ENCODE measurements at places on chromosomes 2 and 18. TPM values are rescaled to one million over a fixed set of nuclear protein-coding genes. Genes with fewer than 3 reads are reported as not detected.
A peak's percentile ranks its signal among the peaks of the same experiment; 100 is the strongest.

Gene RFTN2
- 21.1 TPM for polyA plus RNA-seq

Gene DSG4
- not detected for polyA plus RNA-seq

Gene NT5C1B
- 0.69 TPM for polyA plus RNA-seq

Gene B3GNT2
- polyA plus RNA-seq, result 35.0 TPM

Gene KCNS3
- polyA plus RNA-seq, result 6.6 TPM

Gene PDK1
- polyA plus RNA-seq, result 11.7 TPM

Gene SLC38A11
- polyA plus RNA-seq, result 11.6 TPM

Gene CIDEA
- not detected for polyA plus RNA-seq

Gene GAL3ST2
- polyA plus RNA-seq, result 0.92 TPM

Gene ACSL3
- 64.4 TPM for polyA plus RNA-seq

Gene ZNF521
- 37.2 TPM for polyA plus RNA-seq

Gene AQP12B
- 0.31 TPM for polyA plus RNA-seq

Gene ZSWIM2
- not detected for polyA plus RNA-seq

Gene GALR1
- 0.10 TPM for polyA plus RNA-seq

Gene THSD7B
- 5.3 TPM for polyA plus RNA-seq

Gene ANKRD36
- polyA plus RNA-seq, result 14.2 TPM

Gene DLX1
- 0.17 TPM for polyA plus RNA-seq

GRCh38 chr2:235320326-235320725 is 173.5 kb upstream of the AGAP1 start:
- DNase-seq, result no peak

GRCh38 chr18:66393463-66393862 is 210.4 kb downstream of the CDH19 start:
- no peak for DNase-seq

- DNase-seq, result no peak
Measured at GRCh38 chr2:191351298-191351697, 106.1 kb downstream of the MYO1B start.

DNA sequence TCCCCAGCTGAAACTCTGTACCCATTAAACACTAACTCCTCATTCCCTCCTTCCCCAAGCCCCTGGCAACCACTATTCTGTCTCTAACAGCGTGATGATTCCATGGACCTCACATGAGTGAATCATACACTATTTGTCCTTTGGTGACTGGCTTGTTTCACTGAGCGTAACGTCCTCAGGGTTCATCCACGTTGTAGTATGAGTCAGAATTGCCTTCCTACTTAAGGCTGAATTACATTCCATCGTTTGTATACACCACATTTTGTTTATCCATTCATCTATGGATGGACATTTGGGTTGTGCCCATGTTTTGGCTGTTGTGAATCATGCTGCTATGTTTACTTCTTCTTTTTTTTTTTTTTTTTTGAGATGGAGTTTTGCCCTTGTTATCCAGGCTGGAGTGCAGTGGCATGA is 19.6 kb upstream of the CABLES1 start:
- DNase-seq, result no peak

DNA sequence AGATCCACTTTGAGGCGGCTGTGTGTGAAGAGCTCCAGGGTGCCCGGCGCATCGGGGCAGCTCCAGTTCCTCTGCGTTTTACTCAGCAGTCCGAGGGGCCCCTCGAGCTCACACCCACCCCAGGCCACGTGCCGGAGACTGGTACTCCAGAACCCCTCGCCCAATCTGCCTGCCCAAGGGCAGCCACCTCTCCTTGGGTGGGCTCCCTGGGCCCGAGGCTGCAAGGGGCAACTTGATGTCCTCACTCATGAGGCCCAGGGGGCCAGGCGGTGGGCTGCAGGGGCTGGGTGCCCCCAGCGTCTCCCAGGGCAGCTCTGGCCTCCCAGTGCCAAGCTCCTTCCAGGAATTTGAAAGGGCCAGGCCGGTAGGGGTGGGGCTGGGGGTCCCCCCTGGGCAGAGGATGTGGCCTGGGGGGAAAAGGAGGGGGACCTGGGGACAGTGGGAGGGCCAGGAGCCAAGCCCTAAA is 16.7 kb downstream of the RAMP1 start:
- DNase-seq, result no peak

GRCh38 chr2:204260901-204261300 is 284.4 kb upstream of the PARD3B start:
- no peak for DNase-seq

DNA sequence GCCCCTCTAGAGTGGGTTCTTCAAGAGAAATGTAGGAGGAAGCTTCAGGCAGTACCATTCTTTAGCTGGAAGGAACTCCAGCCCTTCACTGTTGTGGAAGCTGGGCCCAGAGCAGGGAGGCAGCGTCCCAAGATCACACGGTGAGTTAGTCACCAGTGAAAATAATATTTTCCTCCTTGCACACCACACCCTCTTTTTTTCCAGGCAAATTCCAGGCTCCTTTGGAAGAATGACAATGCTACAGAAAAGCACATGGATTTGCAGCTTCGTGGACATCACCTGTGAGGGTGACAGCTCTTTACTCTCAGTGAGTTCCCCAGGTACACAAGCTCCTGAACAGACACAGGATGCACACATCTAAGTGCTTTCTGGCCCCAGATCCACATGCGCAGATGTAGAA is 157.1 kb downstream of the COL6A3 start:
- no peak for DNase-seq

DNA sequence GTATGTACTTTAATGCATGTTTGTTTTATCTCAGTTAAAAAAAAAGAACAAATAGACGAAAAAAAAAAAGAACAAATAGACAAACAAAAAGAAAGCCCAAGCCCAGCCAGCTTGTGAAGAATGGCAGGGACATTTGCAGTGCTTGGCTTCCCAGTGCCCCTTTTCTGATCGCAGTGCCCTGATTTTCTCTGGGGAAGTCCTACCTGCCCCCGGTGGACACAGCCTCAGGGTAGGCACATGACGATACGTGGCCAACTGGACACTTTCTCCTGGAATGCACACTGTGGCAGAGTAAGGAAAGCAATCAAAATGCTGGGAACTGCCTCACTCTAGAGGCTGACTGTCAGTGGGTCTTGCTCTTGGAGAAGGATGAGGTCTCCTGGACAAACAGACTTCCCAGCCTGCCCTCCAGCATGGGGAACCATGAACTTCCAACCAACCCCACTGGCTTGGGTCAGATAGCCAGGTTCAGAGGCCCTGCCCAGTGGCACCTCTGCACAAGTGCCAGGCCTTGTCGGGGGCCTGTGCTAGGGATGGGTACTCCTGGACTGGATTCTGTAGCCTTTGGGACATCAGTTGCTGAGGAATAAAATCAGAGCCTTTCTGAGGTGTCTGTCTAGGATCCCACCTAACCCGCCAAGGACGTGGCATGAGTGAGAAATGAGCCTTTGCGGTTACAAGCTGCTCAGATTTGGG is 76.7 kb downstream of the INHBB start:
- DNase-seq, result no peak

- no peak for DNase-seq
Measured at GRCh38 chr2:37742286-37742685, 70.8 kb upstream of the CDC42EP3 start.

GRCh38 chr2:834233-834632 is 116.4 kb upstream of the SNTG2 start:
- DNase-seq, result no peak

DNA sequence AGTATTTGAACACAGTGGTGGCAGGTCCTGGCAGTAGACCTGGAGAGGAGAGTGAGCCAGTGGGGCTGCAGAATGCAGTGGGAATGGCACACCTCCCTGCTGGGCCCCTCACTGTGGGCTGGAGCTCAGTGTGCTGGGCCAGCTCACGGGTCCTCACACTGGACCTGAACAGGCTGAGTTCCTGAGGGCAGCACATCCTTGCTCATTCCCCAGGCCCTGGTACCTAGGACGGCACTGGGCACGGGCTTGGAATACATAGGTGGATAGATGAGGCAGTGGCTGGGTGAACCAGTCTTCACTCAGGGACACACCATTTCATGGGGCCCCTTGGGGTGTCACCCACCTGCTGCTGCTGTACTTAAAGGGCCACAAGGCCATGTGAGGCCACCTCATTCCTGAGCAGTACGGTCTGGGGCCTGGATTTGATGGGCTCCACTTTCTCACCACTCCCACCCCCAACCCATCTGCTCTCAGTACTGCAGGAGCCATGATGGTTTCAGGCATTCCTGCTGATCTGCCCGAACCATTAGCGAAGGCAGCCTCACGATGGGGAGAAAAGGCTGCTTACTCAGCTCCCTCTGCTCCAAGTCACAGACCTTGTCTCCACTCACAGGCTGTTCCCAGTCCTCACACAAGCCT is 4.2 kb downstream of the TMEM177 start:
- no peak for DNase-seq

- no peak for DNase-seq
Measured at GRCh38 chr2:179470089-179470488, 205.5 kb upstream of the SESTD1 start.

DNA sequence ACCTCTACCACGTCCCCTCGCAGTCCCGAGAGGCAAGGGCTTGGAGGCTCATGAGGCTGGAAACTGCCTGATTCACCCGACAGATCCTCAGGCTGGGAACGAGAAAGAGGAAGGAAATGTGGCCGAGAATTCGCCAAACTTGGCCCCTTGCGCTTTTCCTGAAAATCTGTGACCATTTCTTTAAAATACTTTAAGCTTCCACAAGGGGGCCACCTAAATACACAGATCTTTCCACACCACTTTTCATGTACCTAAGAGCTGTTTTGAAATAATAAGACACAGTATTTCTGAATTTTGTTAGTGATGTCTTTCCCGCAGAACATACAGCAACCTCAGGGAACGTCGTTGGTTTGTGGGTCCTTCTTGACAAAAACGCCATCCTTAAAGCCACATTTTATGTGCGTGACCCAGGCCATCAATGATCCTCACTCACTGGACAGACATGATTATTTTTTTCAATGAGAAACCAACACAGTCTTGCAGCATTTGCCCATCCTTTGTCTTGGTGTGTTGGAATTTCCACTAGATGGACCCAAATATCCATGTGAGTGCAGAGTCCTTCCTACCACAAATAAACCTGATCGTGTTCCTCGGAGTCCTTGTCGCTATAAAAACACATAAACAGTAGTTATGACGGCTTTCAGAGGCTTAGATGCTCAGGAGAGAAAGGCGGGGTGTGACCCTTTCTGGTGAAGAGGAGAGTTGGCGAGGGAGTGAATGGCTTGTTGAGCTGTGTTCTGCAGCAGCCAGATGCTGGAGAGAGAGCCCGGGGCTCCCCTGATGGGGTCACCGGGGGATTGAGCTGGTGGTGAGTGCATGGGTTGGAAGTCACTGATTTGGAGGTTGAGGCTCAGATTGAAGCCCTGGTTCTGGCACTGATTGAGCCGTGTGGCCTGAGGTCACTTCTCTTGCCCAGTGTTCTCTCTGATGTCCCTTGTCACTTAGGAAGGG is 25.0 kb downstream of the DCDC2C start:
- peak; percentile 34 for DNase-seq

DNA sequence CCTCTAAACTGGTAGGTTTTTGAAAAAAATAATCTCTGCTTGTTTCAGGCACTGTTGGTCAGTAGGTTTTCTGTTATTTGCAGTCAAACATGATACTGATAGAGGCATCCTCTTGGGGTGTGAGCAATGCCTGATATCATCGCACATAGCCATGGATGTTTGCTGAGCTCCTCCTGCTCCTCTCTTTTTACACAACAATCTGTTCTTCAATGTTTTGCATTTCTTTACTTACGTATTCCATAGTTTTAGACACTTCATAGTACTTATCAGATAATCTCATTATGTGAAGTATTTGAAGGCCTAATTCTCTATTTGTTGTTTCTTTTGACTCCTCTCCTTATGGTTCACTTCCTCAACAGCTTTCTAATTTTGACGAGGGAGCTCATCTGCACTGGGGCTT is 23.0 kb upstream of the HS6ST1 start:
- DNase-seq, result no peak

GRCh38 chr2:125596612-125597011 is 1059.3 kb upstream of the GYPC start:
- no peak for DNase-seq

- no peak for DNase-seq
Measured at GRCh38 chr2:201118961-201119854, 3.2 kb downstream of the CFLAR start.

- DNase-seq, result no peak
Measured at GRCh38 chr2:104766683-104767082, 87.2 kb upstream of the POU3F3 start.

GRCh38 chr2:148967578-148967977 is 70.9 kb upstream of the LYPD6B start:
- DNase-seq, result no peak

DNA sequence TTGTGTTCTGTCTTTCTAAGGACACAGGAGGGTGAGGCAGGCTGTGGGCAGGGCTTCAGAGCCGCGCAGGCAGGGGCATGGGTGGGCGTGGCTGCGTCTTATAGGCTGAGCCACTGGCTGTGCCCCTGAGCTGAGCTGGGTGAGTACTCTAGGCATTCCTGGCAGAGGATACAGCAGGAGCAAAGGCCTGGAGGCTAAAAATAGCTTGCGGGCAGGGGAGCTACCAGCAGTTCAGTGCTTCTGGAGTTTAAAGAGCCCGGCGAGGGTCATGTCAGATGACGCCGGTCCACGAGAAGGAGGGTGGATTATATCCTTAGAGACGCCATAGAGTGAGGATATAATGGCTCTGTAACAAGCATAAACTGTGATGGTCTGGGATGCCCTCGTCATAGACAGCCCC is 31.5 kb upstream of the PDIA6 start:
- DNase-seq, result no peak

- DNase-seq, result no peak
Measured at GRCh38 chr2:3005859-3006501, 371.6 kb downstream of the EIPR1 start.

DNA sequence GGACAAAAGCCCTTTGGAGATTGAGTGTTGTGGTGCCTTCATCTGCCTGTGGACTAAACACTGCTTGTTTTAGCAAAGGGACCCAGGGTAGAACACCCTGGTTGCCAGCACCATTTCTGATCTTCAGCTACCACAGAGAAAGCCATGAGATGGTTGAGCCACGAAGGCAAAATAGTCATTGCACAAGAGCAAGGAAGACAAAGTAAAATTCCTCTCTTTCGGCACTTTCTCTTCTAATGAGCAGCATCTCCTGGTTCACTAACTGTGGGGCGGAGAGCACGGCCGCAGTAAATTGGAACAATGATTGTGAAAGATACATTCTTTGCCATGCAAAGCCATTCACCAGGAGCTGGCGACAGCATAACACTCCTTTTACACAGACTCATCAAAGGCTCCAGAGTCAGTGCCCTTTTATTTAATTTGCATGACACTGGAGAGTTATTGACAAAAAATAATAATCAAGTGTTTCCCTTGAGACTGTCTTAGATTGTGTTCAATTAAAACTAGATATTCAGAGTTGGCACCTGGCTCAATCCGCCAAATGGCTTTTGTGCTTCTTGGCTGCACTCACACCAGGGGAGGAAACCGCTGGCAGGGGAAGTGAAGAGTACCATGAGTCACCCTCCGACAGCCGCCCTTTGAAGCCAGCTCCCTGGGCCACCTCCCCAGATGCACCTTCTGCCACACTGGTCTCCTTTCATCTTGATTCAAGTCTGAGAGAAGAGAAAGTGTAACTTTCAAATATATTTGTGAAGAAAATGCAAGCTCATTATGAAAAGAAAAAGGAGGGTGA is 100.5 kb upstream of the MEIS1 start:
- no peak for DNase-seq

GRCh38 chr2:189302274-189302948 is 122.8 kb upstream of the COL5A2 start:
- DNase-seq, result no peak

GRCh38 chr2:127663566-127664064 is 11.7 kb downstream of the LIMS2 start:
- no peak for DNase-seq

GRCh38 chr18:31738460-31739407 is 21.9 kb downstream of the SLC25A52 start:
- DNase-seq, result no peak
